ENCODE measurements at places on chromosomes 7 and 10.

DNA sequence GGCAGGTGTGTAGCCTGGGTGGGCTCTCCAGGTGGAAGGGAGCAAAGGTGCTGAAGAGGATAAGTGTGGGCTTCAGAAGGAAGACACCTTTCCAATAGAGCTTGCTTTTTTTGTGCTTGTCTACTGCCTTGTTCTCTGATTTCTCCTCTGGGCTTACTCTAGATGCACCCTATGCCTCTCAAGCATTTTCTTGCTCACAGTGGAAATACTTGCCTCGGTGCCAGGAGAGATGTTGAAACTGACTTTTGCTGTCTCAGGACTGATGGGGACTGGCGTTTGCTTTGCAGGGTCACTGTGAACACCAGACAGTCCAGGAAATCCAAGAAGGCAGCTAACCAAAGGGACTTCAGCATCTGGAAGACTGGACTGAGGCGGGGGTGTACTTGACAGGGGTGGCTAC is 187.9 kb downstream of the SNX10 start:
- H3K4me3 ChIP-seq = no peak overlapping the region
- H3K27me3 ChIP-seq = no peaks in the 10 kb centered on the region
- no peaks in the 10 kb centered on the region for H3K4me1 ChIP-seq

DNA sequence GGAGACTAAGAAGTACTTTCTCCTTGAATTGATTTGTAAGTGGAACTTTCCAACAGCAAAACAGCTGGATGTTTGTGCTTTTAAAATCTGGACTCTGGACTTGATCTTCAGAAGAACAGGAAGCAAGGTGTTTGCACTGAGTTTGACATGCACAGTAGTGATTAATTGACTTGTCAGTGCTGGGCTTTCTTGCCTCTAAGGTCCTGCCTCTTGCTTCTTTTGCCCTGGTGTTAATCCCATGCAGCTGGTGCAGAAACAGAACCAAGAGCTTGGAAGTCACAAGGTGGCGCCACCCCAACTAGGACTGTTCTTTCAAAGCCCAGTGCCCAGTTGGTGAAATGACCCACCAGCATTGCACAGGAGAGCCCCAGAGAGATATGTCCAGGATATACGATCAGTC is 66.8 kb upstream of the SEPHS1 start:
- H3K4me3 ChIP-seq = no peak overlapping the region
- no peaks in the 10 kb centered on the region for H3K27me3 ChIP-seq
- DNase-seq = no peak
- H3K36me3 ChIP-seq = no peaks in the 10 kb centered on the region
- H3K4me1 ChIP-seq = no peaks in the 10 kb centered on the region

GRCh38 chr7:37947138-37947940 is 26.9 kb downstream of the EPDR1 start:
- H3K36me3 ChIP-seq = peaks cover 4% of the 10 kb centered on the region
- H3K4me1 ChIP-seq = peaks cover 4% of the 10 kb centered on the region
- no peak overlapping the region for H3K27ac ChIP-seq
- DNase-seq = no peak
- no peak overlapping the region for H3K4me3 ChIP-seq

GRCh38 chr10:92816091-92816531 is 32.2 kb upstream of the EXOC6 start:
- H3K27me3 ChIP-seq = no peaks in the 10 kb centered on the region
- no peak overlapping the region for H3K27ac ChIP-seq
- no peak for DNase-seq
- H3K4me1 ChIP-seq = no peaks in the 10 kb centered on the region
- no peaks in the 10 kb centered on the region for H3K36me3 ChIP-seq
- no peak overlapping the region for H3K4me3 ChIP-seq

- H3K27me3 ChIP-seq = no peaks in the 10 kb centered on the region
- no peak overlapping the region for H3K4me3 ChIP-seq
- DNase-seq = no peak
- H3K36me3 ChIP-seq = no peaks in the 10 kb centered on the region
Measured at GRCh38 chr7:91674470-91674869, 206.0 kb downstream of the MTERF1 start.

- no peak overlapping the region for H3K27ac ChIP-seq
- H3K36me3 ChIP-seq = no peaks in the 10 kb centered on the region
- H3K4me1 ChIP-seq = peaks cover 28% of the 10 kb centered on the region
- H3K27me3 ChIP-seq = no peaks in the 10 kb centered on the region
Measured at GRCh38 chr10:124229201-124229988, 136.0 kb upstream of the CHST15 start.

GRCh38 chr7:200704-201103 is 8.3 kb downstream of the FAM20C start:
- peaks cover 67% of the 10 kb centered on the region for H3K36me3 ChIP-seq
- peaks cover 6% of the 10 kb centered on the region for H3K4me1 ChIP-seq
- no peaks in the 10 kb centered on the region for H3K27me3 ChIP-seq
- no peak overlapping the region for H3K4me3 ChIP-seq
- no peak for DNase-seq

DNA sequence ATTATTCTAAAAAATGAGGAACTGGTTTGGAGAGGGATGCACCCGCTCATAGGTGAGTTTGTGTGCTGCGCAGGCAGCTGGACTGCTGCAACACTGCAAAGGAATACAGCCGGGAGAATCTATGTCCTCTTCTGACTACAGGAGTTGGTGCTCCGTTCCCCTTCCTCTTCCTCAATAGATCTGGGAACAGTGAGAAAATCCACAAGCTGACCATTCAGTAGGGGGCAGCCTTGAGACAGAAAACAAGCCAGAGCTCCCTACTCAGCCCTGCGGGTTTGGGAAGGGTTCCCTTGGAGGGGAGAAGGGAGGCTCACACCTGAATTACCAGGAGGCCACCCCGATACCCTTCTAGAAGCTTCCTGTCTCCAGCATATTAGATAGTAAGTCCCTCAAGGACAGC is 87.3 kb upstream of the FOXI2 start:
- H3K27ac ChIP-seq = no peak overlapping the region
- no peak overlapping the region for H3K4me3 ChIP-seq
- no peaks in the 10 kb centered on the region for H3K4me1 ChIP-seq
- H3K27me3 ChIP-seq = no peaks in the 10 kb centered on the region

DNA sequence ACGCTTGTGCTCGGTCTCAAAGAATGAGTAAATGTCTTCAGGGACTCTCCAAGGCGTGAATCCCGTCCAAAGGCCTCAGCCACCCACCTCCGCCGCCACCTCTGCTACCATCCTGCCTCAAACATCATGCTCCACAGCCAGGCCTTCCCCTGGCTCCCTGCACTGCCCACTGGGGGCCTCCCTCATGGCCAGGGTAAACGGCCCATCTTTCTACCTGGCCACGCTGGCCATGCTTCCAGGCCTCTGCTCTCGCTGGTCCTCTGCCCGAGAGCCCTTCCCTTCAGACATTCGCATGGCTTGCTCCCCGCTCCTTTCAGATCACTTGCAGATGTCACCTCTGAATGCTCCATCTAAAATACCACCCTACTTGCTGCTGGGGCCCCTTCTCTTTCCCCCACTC is 40.2 kb downstream of the ZNF783 start:
- no peak overlapping the region for H3K27ac ChIP-seq
- DNase-seq = no peak
- H3K27me3 ChIP-seq = no peaks in the 10 kb centered on the region
- no peaks in the 10 kb centered on the region for H3K4me1 ChIP-seq
- no peaks in the 10 kb centered on the region for H3K36me3 ChIP-seq
- H3K4me3 ChIP-seq = no peak overlapping the region

DNA sequence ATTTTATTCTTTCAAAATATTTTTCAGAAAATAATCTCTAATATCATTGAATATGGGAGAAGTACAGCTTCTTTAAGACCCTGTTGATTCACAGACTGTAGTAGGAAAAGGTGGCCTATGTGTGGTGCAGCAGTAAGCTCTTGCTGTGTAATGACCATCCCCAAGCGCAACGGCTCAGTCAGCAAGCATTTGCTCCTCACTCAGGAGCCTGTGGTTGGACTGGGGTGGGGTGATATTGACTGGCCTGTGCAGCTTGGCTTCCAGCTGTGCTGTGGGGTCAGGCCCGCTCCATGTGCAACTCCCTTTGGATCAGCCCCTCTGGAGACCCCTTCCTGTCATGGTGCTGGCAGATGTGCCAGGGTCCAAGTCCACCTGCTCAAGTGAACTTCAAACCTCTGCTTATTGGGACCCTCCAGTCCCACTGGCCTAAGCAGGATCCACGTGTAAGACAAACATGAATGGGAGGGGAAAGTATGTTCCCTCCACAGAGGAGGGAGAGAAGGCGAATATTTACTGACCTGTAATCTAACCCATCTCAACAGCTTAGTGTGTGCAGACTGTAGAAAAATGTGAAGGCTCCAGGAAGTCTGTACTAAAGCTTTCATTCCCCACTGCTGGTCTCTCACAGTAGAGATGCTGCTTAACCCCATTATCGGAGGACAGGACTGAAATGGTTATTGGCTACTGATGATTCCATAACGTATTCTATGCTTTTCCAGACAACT is 239.7 kb downstream of the WDR37 start:
- no peak overlapping the region for H3K27ac ChIP-seq
- H3K4me1 ChIP-seq = no peaks in the 10 kb centered on the region
- no peaks in the 10 kb centered on the region for H3K36me3 ChIP-seq
- no peak for DNase-seq

- H3K4me1 ChIP-seq = no peaks in the 10 kb centered on the region
- H3K27me3 ChIP-seq = no peaks in the 10 kb centered on the region
- H3K4me3 ChIP-seq = no peak overlapping the region
- DNase-seq = no peak
- H3K27ac ChIP-seq = no peak overlapping the region
Measured at GRCh38 chr10:79482741-79483140, 29.6 kb upstream of the EIF5AL1 start.

DNA sequence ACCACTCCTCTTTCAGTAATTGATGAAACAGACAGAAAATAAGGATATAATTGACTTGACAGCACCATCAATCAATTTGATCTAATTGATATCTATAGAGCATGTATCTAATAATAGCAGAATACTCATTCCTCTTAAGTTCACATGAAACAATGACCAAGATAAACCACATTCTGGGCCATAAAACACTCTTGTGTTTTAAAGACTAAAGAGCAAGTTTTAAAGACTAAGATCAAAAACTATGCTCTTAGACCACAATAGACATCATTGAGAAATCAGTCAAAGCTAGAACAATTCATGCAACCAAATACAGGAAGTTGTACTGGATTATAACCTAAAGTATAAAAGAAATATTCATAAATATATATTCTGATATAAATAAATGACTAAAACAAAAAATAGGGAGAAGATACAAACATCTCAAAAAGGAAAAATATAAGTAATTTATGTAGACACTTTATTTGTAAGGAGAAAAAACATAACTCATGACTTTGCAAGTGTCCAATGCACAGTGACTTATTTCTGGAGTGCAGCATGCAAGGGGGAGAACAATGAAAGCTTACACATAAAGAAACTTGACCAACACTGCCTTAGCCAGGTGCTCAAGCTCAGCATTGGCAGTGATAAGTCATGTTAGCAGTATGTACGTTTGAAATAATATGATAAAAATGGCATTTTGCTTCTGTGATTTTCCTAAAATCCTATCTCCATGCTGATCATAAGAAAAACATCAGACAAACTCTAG is 312.7 kb upstream of the IGFBP3 start:
- no peaks in the 10 kb centered on the region for H3K36me3 ChIP-seq
- no peak overlapping the region for H3K27ac ChIP-seq
- no peak for DNase-seq
- H3K27me3 ChIP-seq = no peaks in the 10 kb centered on the region
- H3K4me1 ChIP-seq = no peaks in the 10 kb centered on the region

DNA sequence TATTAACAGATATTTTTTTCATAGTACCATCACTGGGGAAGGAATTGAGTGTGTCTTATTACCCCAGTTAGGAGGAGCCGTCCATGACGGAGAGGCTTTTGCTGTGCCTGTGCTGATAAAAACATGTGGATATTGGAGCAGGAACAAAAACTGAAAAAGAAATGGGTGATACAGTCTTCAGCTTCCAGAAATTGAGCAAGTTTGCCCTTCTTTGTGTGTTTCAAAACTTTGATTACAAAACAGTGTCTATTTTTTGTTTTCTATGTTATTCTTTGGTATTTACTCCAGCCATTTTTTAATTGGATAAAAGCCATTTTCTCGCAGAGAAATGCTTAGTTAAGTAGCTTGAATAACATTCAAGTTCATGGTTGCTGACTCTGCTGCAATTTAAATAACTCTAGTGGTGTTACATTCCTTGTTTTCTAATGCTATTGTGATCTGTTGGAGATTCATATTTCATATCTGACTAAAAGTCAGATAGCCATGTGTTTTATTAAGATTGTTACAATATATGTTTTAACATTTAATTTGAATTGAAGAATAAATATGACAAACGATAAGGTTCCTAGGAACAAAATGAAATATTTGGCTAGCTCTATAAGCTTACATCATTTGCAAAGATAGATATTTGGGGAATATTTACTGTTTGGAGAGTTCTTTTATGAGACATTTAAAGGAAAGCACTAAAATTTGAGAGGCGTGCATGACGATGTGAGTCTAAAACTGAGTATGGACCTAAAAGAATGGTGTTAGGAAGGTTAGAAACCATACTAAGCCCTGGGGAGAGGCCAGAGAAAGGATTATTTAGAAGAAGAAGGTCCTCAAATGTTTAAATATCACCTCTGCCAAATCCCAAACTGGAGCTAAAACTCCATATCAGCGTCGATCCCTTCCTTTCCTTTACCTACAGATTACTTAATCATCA is 747.3 kb upstream of the CELF2 start:
- DNase-seq = no peak
- no peaks in the 10 kb centered on the region for H3K27me3 ChIP-seq
- no peaks in the 10 kb centered on the region for H3K4me1 ChIP-seq
- H3K36me3 ChIP-seq = no peaks in the 10 kb centered on the region
- peak overlapping the region; percentile 24 for H3K4me3 ChIP-seq
- H3K27ac ChIP-seq = no peak overlapping the region

GRCh38 chr10:96651998-96652431 is 65.2 kb upstream of the TM9SF3 start:
- DNase-seq = no peak
- no peak overlapping the region for H3K4me3 ChIP-seq
- no peak overlapping the region for H3K27ac ChIP-seq
- H3K4me1 ChIP-seq = no peaks in the 10 kb centered on the region
- H3K27me3 ChIP-seq = no peaks in the 10 kb centered on the region

DNA sequence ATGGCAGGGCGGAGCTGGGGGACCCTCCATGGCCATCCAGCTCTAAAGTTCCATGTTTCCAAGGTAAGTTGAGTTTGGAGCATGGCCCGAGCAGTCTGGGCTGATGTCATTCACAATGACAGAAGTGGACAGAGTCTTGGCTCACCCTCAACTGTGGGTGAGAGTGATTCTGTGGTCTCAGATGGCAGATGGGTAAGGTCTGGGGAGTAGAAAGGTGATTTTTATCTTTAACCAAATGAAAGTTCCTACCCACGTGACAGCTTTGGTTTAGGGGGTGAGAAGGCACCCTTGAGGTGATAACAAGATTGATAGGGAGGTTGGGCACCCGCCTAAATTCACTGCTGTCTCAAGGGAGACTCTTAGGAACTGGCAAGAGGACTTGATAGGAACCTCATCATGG is 57.6 kb upstream of the PDZD8 start:
- no peaks in the 10 kb centered on the region for H3K27me3 ChIP-seq
- no peak overlapping the region for H3K4me3 ChIP-seq
- no peaks in the 10 kb centered on the region for H3K4me1 ChIP-seq
- no peak for DNase-seq

- H3K4me1 ChIP-seq = no peaks in the 10 kb centered on the region
- no peaks in the 10 kb centered on the region for H3K27me3 ChIP-seq
- no peak overlapping the region for H3K4me3 ChIP-seq
- no peak for DNase-seq
Measured at GRCh38 chr7:137768366-137768765, 78.4 kb downstream of the DGKI start.
